Epithelial cell of prostate (primary cell): ENCODE measurements at places on chromosomes 5 and 9.

DNA sequence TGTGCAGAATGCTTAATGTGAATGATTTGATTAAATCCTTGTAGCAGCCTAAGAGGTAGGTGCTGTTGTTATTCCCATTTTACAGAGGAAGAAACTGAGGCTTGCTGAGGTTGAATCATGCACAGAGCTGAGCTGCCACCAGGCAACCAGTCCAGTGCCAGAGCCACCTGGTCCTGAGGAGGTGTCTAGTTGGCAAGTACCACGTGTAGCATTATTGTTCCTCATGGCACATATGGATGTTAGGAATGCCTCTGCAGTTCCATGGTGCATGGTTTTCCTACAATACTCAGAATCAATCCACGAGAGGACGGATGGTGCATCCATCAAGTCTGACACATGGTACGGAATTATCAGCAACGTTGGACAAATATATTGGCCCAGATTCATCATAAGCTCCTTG, 8.9 kb downstream of the UBE2QL1 start:
- DNase-seq: no peak

DNA sequence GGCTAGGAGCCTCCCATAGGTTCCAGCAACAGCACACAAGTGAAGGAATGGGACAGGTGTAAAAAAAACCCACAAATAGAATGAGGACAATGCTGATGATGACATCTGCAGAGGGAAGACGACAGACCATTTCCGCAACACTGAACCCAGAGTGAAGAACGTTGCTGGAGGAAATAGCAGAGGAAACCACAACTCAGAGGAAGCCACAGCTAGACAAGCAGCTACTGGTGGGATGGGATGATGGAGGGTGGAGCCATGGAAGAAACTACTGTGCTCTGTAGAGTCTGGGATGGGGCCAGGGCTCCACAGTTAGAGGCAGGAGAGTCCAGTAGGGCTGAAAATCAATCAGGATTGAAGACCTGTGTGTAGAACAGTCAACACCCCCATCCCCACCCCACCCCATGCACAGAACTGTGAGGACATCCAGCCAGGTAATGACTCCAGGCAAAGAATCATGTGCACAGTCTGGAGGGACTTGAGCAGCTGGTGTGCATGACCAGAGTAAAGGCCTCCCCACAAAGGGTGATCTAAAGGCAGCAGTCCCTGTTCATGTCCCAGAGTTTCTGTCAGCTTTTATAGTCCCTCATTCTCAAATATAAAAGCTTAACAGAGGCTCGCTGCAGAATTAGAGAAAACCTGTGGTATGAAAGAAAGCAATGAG, 65.2 kb upstream of the SPIN1 start:
- DNase-seq: no peak

DNA sequence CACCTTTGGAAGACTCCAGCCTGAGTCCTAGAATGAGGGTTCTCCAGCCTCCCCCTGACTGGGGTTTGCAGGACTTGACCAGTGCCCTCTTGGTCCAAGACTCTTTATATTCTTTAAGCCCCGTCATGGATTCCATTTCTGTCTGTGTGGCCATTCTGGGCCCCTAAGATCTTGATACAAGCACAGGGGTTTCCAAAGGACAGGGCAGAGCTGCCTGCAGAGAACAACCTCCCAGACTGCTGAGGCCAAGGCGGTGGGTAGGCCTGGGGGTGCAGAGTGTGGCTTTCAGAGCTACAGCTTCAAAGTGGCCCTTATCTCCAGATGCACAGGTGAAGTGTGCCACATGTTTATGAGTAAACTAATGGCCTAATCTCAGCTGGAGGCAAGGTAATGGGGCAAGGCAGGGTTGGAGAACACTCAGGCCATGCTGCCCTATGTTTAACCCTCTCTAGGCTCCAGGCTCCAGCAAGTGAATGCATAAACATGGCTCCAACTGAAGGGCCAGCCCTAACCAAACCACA, 32.1 kb downstream of the FOXI1 start:
- no peak for DNase-seq

GRCh38 chr5:145925353-145925752, 11.0 kb upstream of the SH3RF2 start:
- DNase-seq: peak; percentile 39

DNA sequence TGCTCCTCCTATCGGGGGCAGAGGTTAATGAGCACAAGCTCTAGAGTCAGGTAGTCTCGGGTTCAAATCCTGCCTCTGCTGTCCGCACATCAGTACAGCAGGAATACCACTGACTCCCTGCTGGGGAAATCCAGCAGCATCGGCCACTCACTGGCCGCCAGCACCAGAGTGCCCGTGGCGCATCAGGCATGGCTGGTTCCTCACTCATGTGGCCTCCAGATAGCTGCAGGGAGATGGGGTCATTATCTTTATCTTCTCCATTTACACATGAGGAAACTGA, 137.6 kb upstream of the COL5A1 start:
- no peak for DNase-seq

GRCh38 chr9:5712651-5713390, 83.9 kb downstream of the RIC1 start:
- DNase-seq: no peak

- no peak for DNase-seq
These were observed 34.2 kb downstream of the SUSD1 start for GRCh38 chr9:112140936-112141335.
